ENCODE measurements at places on chromosomes 3 and 15.

DNA sequence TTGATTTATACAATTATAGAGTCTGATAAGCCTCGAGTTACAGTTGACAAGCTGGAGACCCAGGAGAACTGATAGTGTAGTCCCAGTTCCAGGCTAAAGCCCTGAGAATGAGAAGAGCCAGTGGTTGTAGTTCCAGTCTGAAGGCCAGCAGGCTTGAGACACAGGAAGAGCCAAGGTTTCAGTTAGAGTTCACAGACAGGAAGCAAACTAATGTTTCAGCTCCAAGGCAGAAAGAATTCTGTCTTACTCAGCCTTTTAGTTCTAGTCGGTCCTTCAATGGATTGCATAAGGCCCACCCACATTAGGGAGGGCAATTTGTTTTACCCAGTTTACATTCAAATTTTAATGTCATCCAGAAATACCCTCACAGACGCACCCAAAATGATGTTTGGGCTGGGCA, 102.7 kb downstream of the CDIN1 start:
- no peak for DNase-seq

GRCh38 chr3:10366651-10367101, 45.8 kb upstream of the SEC13 start:
- no peak for DNase-seq

DNA sequence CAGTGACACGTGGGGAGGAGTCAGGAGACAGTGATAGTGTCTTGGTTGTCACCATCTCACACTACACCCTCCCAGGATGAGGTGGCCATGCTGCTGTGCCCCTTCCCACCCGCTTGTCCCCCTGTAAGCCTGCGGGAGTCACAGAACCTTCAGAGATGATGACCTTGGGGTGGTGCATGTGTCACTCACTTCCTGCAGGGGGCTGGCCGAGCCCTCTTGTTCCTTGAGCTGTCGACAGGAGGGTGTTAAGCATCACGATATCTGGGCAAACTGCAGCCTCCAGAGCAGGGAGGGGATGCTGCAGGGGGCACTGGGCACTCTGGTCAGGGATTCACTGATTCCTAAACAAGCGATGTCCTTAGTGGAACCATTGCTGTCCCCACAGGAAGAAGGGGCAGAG, 27.7 kb downstream of the FAH start:
- DNase-seq = no peak

DNA sequence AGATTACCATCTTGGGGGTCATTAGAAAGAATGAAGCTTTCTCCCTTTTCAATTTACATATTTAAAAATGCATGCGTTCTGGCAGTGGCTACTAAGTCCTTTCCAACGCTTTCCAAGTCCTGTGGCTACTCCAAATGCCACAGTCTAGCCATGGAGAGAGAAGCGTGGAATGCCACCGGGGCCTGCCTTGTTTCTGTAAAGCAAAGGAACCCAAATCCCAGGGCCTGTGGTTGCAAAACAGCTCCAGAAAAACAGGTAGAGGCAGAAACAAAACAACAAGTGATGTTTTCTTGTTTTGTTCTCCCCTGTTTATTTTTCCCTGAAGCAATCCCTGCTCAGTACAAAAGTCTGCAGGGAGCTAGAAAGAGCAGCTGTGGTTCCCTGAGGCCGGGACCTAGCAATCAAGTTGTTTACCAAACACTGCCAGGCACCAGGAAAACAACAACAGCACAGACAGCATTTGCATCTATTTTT, 85.5 kb downstream of the FOXP1 start:
- no peak for DNase-seq

- no peak for DNase-seq
Observed at GRCh38 chr3:17330660-17331059, 411.8 kb downstream of the TBC1D5 start.

DNA sequence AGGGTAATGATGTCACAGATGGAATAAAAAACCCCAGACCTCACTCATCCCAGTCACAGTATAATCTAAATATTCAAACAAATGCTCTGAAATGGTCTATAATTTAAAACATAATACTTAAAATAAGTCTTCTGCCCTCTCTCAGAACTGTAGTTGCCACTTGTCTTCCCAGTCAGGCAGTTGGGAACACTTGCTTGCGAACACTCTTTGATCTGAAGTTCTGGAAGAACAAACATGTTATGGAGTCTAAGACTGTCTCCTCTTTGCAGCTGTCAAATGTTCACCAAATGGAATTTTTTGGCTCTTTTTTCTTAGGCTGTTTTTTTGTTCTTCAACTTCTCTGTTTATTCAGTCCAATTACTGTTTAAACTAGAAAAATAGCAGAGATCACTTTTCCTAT, 711.1 kb upstream of the GOLIM4 start:
- DNase-seq = no peak

- no peak for DNase-seq
Observed at GRCh38 chr15:68537097-68537496, 41.7 kb upstream of the CORO2B start.

DNA sequence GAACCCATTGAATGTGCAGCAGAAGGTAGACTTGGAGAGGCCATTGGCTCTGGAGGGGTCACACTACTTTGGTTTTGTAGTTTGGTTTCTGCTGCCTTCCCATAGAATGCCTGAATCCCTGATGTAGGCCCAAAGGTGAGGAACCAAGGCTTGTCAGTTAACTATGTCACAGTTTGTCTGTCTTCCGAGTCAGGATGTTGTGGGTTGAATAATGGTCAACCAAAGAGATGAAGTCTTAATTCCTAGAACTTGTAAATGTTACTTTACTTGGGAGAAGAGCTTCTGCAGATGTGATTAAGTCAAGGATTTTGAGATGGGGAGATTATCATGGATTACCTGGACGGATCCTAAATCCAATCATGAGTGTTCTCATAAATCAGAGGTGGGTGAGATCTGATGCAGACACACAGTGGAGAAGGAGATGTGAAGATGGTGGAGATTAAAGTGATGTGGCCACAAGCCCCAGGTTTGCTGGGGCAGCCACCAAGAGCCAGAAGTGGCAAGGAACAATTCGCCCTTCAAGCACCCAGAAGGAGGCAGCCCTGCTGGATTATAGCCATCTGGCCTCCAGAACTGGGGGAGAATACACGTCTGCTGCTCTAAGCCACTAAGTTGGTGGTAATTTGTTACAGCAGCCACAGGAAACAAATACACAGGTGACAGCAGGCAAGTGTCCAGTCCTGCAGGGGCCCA, 2.3 kb upstream of the CCR8 start:
- DNase-seq = no peak

DNA sequence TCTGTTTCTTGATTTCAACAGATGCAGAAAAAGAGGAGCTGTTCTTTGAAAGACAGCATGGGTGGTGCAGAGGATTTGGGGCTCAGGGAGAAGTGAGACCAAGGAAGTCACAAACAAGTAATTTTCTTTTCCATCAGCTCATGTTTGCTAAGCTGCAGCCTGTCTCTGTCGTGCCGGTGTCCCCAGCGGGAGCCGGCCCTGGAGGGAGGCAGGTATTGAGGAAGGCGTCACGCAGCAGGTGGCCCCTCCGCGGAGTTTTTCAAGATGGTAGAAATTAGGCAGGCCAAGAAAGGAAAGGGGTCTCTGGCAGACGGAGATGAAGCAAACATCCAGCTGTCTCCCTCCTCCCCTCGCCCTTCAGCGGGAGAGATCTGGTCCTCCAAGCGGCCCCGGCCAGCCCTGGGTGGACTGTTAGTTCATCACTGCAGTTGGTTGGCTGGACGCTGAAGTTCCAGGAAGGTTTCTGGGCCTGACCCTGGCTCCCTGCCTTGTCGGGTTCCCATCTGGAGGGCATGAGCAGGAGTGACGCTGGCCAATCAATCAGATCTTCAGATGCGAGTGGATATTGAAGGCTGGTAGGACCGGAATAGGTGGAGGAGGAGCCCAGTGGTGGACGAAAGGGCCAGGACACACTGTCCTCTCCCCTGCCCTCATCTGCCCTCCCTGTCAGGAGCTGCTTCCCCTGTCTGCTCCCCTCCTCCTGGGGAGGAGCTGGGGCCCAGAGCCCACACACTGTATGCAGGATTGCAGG, 27.7 kb upstream of the MUC4 start:
- DNase-seq = no peak

DNA sequence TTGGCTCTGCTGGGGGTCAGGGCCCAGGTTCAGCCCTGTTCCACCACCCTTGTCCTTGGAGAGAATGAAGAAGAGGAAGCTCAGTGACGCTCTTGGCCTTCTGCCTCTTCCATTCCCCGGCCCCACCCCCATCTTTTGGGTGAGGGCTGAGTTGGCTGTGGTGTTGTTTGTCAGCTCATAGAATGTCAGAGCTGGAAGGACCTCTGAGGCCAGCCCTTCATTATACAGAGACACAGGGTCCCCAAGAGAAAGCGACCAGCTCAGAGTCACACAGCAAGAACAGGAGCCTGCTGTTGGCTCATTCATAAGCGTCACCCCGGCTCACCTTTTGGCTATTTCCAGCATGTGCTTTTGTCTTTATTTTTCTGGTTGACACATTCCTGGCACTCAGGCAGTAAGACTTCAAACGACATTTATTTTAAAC, 68.2 kb downstream of the AAGAB start:
- DNase-seq = no peak

DNA sequence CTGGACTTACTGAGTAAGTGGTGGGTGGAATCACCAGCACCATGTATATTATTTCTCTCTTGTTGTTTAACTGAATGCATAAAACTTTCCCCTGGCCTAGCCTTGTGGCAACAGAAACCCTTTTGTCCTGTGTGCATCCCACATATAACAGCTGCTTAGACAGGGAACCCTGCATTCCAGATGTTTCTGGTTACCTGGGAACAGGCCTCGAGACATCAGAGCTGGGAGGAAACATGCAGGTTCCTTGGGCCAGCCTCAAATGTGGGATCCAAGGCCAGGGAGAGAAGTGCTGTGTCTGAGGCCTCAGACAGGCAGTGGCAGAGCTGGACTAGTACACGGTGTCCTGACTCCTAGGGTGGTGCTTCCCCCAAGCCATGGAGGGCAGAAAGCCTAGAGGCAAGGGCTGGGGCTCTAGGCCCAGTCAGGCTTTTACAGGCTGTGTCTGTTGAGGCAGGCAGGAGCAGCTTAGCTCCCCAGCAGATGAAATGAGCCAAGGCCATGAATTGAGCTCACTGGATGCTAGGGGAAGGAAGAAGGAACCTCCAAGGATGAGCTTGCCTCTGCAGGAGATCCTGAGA, 57.7 kb downstream of the ITGA11 start:
- DNase-seq = no peak

- DNase-seq = no peak
Observed at GRCh38 chr3:11172096-11172690, 17.9 kb downstream of the HRH1 start.

- no peak for DNase-seq
Observed at GRCh38 chr3:171377859-171378258, 82.3 kb downstream of the TNIK start.

Measured in CD4-positive, alpha-beta T cell treated with Interleukin-17A for 4 hours (primary cell).